ENCODE measurements at places on chromosomes 11 and 22.
A peak's percentile ranks its signal among the peaks of the same experiment; 100 is the strongest.

DNA sequence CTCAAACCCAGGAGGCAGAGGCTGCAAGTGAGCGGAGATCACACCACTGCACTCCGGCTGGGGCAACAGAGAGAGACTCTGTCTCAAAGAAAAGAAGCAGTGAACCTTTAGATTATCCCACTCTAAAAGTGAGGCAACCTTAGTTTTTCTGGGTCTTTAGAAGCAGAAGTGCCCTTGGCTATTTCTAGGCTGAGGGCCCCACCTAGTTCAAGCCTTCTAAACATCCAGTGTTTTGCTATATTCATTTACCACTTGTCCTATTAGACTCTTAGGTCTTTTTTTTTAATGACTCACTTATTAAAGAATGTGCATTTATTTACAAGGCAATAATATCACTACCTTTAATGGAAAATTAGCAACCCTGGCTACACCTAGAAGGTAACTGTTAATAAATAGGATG, 16.7 kb upstream of the EHF start:
- no peak for DNase-seq

- DNase-seq = peak; percentile 34
Measured at GRCh38 chr22:17964156-17964555, 60.2 kb downstream of the MICAL3 start.

DNA sequence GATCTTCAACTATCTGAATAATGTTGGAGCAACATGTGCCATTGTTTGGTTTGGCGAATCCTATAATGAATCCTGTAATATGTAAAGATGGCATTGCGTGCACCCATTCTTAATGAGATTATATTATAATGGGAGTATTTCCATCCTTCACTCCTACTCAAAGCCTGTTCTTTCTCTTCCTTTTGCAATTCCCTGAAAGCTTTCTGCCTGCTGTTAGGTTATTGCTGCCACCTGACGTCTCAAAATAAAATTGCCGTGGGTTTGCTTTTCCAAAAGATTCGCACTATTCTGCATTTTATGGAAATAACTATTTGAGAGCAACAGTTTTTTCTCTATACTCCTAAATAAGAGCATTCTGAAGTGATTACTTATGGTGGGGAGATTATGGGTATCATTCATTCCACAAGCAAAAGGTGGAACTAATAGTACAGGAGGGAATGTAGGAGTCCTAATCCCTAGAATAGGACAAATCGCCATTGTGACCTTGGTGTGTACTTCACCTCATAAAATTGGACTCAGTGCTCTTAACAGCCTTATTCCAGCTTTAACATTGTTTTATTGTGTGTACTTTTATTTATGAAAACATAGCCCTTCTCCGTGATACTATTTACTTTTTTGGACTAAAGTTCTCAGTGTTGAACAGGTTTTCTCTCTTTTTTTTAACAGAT, 69.6 kb upstream of the ALKBH3 start:
- DNase-seq = no peak

DNA sequence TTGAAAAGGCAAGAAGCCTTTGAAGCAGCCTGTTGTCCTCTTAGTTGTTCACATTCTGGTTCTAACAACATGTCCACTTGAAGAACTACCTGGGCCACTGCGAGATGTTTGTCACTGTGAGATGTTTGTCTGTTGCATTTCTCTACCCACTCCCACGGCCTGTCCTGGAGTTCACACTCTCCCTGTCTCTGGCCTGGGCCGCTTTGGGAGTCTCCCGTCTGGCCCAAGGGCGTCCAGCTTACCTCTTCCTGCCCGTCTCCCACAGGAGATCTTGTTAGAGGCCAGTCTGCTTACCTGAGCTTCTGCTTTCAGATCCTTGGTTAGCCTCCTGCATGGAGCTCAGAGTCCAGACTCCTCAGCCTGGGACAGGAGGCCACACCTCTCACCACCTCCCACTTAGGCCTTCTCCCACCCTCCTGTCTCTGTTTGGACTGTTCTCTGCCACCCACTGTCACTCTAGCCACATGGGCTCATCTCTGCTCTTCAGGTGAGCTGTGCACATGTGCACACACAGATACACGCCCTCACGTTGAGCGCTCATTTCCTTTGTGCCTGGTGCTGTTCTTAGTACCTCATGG, 66.0 kb downstream of the TBC1D22A start:
- no peak for DNase-seq

- peak; percentile 30 for DNase-seq
Measured at GRCh38 chr11:46099963-46100316, 21.3 kb downstream of the PHF21A start.

DNA sequence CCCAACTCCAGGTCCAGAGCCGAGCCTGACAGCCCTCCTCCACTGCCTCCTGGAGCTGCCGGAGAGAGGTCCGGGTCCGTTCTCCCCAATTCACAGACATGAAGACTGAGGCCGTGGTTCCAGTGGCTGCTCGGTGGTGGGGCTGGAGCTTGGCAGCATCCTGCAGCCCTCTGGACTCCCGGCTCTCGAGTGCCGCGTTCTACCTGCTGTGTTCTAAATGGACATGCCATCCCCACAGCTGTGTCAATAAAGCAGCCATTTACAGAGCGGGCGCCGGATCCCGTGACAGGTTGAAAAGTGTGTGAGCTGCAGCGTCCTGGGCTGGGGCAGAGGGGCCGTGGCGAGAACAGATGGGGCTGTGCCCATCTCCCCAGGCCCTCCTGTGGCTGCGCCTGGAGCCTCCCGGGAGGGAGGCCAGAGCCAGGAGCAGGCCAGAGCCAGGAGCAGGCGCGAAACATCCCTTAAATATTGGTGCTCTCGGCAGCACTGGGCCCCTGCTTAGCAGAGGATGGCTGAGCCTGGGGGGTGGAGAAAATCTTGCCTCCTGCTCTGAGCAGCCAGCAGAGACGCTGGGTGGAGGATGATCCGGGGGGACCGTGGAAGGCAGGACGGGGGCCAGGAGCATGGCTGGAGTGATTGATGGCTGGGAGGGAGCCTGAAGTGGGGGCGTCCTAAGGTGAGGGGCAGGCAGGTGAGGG, 46.2 kb downstream of the FLRT1 start:
- no peak for DNase-seq

- DNase-seq = peak; percentile 20
Measured at GRCh38 chr11:72069200-72069599, 11.1 kb downstream of the NUMA1 start.

- DNase-seq = peak; percentile 74
Measured at GRCh38 chr11:6468712-6469495, 4.8 kb downstream of the TRIM3 start.

DNA sequence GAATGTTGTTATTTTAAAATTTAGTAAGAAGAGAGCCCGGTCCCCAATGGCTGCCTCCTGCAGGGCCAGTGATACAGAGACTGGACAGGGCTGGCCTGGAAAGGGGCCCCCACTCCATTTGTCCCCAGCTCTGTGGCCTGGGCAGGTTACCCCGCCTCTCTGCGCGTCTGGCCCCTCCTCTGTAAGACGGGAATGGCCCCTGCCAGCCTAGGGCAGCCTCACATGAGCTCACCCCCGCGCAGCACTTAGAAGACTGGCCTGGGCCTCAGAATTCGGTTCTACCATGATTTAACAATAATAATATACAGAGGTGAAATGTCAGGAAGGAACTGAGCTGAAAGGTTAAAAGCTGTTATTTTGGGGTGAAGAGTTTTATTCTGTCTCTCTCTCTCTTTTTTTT, 1.3 kb downstream of the APOBEC3G start:
- DNase-seq = no peak

- no peak for DNase-seq
Measured at GRCh38 chr11:453564-453963, 3.5 kb downstream of the PTDSS2 start.

- peak; percentile 34 for DNase-seq
Measured at GRCh38 chr11:67118181-67118766, 789 bp upstream of the KDM2A start.

DNA sequence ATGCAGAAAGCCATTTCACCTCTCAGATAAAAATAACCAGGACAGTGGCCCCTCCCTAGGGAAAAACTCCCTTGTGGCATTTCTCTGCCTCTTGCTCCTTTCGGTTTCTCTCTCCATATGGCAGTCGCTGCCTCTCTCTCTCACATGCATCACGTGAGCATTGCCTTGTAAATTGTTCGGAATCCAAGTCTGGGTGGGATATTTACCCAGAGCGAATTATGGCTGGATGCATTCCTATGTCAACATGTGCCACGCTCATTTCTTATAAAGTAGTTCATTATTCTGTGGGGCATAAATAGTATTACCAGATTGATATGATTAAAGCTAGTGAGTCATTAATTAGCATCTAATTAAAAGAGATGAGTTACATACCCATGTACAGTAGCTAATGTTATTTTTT, 392.9 kb downstream of the INSC start:
- DNase-seq = peak; percentile 53

DNA sequence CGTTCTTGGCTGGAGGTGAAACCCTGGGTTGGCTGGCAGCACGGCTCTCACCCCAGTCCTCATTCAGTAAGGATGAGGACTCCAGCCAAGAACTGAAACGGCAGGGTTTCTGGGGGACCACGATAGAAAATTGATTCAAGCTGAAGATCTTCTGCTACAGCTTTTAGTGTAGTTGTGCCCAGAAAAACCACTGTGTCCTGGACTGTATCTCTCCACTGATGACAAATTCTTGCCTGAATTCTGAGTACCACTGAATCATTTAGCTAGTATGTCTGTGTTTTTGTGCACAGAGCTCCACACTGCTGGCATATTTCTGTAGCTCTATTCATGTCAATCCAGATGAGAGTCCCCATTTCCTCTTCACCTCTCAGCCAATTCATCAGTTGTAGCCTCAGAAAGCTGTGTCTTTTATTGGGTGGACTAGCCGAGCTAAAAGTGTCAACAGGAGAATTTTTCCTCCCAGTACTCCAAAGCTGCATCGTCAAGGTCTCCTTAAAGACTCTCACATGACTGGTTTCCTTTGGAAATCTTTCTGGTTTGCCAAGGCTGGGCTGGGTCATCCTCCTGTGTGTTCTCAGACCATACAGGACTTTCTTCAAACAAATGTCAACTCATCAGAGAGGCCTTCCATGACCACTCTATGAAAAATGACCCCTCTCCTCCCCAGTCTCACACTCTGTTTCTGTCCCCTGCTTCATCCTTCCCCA, 144.6 kb downstream of the LDLRAD3 start:
- DNase-seq = no peak

All from EL (cell line).